ENCODE measurements at places on chromosomes 3 and 15.

DNA sequence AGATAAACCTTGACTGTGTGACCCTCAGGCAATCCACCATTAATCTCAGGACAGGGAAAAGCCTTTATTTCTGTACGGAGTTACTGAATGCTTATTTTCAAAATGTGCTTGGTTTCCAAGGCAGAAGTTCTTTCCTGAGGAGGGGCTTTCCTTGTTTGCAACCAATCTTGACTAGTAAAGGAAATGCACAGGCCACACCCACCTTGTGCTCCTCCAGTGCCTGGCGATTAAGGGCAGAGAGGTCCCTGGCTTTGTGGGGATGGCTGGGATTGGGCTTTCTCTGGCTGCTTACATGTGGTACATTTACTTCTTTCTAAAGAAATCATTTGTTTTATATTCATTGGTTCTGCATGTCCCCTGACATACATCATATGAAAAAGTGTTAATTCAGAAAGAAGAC lies 47.8 kb downstream of the ZNF621 start:
- no peak for DNase-seq

- no peak for DNase-seq
Observed at GRCh38 chr3:46129588-46130272, 78.4 kb downstream of the CCR1 start.

DNA sequence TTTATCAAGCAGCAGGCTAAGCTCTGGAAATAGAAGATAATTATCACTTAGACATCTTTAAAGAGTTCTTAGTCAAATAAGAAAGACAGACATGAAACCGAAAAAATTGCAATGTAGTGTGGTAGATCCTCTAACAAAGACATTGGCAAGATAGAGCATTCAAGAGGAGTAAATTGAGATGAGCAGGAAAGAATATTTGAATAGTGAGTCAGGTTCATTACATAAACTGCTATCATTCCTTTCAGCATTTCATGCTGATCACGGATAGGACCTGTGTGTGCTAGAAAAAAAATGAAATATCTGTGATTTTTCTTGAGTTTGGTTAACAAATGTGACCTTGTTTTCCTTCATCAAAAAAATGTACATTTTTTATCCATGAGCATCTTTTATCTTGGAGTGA lies 460.9 kb downstream of the OTOL1 start:
- no peak for DNase-seq

- no peak for DNase-seq
Observed at GRCh38 chr15:65020419-65020818, 9.0 kb downstream of the MTFMT start.

GRCh38 chr3:50139718-50140423 lies 15.3 kb upstream of the SEMA3F start:
- DNase-seq, result no peak

- no peak for DNase-seq
Observed at GRCh38 chr3:157029365-157029790, 130.6 kb downstream of the CCNL1 start.

- DNase-seq, result no peak
Observed at GRCh38 chr15:77036537-77037387, 34.1 kb downstream of the TSPAN3 start.

DNA sequence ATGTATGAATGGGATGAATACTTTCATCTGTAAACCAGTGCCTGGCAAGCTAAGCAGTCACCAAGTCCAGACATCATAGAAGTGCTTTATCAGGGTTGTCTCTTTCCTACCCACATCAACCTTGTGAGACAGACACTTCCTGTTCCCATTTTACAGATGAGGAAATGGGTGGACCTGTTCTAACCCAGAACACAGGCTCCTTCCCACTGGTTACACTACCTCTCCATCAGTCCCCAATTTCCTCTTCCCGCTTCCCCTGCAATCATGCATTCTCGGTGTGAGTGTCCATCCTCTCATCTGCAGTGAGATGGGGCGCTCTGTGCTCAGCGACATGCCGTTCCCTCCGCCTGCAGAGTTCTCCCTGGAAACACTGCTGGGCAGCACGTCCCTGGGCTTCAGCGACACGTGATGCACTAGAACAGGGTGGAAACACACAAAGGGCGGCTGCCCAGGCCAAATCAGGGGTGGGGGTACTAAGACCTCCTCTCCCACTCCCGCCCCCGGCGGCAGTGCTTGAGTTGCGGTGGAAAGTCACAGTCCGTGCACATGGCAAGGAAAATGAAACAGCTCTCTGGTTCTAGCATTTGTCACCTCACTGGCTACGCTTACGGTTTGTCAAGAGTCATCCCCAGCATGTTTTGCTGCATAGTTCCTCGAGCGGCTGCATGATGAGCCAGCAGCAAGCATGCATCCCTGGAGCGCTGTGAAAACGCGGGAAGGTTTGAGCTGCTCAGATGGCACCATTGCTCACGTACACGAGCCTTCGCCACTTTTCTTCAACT lies 201.1 kb downstream of the ADAMTS17 start:
- DNase-seq, result no peak

DNA sequence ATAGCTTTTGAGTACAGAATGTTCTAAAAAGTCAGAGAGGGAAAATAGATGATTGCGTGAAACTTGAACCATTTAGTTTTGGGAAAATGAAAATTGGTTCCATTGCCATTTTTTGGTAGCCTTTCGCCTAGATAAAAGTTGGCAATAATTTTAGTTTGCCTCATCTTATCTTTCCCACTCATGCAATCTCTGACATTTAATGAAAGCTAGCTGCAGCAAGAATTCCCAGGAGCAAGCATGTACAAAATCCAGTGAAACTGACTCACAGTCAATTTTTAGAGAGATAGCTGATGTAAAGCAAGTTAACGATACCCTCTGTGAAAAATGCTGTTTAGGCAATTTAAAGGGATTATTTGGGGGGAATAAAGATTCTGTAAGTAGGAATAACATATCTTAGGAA lies 797.4 kb downstream of the GRM7 start:
- DNase-seq, result no peak

DNA sequence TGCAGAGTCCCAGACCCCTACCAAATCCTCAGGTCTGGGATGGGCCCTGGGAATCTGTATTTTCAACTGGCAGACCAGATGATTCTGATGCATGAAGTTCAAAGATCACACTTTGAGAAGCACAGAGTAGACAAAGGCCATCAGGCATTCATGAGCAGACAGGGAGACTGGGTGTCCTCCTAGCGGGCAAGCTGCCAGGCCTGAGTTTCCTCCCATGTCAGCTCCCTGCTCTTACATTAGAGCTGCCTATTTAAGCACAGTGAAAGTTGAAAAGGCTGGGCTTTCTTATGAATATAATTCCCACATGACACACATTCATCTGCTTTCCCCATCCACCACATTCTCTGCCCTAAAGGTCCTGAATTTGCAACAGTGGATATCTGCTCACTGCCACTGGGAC lies 14.0 kb downstream of the CAPN3 start:
- DNase-seq, result no peak

DNA sequence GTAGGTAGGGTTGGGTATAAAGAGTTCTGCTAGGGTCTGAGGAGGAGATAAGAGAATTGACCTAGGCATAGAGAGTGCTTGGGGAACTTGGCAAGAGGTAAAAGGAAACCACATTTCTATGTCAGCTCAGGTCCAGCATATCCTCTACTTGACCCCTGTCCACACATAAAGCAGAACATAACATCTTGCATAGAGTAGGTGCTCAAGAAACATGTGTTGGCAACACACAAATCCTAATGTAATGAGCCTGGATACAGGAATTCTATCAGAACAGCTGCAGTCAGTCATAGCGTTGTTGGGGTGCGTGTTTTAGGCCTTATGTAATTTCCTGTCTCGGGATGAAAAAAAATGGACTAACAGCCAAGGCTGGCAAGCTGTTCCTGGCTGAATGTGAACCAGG lies 35.0 kb upstream of the PLCL2 start:
- DNase-seq, result no peak

DNA sequence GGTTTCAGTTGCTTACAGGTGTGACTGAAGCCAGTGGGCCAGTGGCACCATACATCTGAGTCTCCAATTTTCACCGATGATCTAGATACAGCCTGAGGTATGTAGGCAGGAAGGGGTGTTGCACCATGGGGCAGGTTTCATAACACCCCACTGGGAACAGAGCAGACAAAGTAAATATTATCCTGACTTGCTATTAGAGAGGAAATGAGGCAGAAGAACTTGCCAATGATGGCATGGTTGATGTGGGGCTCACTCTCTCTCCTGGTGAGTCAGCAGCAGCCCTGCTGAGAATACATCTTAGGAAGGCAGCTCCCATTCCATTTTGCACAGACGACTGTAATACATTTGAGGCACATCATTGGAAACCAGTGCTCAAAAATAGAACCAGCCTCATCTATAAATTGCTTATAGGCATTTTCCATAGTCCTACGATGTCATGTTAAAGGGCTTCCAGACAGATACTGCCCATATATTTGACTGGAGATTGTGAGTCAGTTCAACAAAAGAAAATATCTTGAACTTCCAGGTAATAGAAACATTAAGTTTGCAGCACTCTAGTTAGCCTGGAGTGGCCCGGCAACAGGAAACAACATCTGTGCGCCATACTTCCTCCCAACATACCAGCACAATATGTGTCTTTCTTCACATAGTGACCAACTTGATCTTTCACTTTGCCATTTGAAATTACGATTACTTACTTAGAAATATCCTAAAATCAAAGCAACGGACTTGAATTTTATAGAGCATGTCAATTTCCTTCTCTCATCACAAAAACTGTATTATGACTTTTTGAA lies 175.5 kb downstream of the NECTIN3 start:
- peak; percentile 34 for DNase-seq

GRCh38 chr3:14991151-14991742 lies 43.9 kb downstream of the NR2C2 start:
- no peak for DNase-seq

GRCh38 chr15:74127954-74128784 lies 2.2 kb upstream of the ISLR2 start:
- DNase-seq, result no peak

DNA sequence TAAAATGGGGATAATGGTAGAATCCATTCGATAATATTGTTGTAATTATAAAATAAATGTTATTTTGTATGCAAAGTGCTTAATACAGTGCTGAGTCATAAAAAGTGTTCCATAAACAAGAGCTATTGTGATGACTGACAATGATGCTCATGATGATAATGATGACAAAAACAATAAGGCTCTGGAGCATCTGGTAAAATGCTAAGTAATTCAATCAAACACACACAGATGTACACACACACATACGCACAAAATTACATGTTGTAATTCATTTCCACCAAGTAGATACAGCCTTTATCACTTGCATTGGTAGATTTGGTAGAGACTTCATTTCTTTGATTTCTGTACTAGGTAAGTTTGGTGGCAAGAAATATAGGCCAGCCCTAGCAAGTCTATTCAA lies 163.8 kb downstream of the FHIT start:
- DNase-seq, result no peak

- DNase-seq, result no peak
Observed at GRCh38 chr15:80328496-80328895, 75.7 kb upstream of the ARNT2 start.

DNA sequence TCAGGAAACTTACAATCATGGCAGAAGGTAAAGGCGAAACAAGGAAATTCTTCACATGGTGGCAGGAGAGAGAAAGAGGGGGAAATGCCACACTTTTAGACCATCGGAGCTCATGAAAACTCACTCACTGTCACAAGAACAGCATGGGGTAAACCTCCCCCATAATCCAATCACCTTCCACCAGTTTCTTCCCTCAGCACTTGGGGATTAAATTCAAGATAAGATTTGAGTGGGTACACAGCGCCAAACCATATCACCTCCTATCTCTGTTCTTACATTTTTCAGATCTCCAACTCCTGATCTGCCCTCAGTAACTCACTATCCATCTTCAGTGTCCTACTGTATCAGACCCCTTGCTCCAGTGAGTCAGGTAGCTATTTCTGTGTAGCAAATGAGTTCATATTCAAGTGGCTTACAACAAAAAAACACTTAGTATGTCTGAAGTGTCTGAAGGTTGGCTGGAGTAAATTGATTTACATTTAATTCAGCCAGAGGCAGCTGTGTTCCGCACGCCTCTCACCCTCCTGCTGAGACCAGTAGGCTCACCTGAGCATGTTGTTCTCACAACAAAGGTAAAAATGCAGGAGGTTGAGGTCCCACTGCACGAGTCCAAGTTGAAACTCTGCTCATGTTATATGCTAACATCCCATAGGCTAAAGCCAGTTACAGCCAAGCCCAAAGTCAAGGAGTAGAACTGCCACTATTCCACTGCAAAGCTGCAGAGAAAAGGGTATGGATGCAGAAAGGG lies 180.7 kb upstream of the LMCD1 start:
- DNase-seq, result no peak

- DNase-seq, result no peak
Observed at GRCh38 chr3:111299192-111299615, 227.6 kb downstream of the NECTIN3 start.

DNA sequence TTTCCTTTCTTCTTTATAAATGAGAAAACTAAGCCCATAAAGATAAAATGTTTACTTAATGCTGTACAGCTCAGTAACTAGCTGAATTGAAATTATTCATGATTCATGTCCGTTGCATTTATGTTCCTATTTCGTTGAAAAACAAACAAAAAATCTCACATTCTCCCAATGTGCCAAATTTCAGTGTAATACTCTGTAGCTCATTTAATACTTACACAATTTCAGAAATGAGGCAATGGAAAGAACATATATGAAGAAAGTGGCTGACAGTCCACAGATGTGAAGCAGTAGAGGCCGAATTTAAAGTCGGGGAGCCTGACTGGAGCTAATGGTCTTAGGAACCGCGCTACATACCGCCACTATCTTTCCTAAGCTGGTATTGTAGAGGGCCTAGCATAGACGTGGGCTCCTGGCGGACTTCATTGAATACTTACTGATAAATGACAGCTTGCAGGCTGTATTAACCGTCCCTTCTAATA lies 651 bp downstream of the PLSCR2 start:
- DNase-seq, result no peak

DNA sequence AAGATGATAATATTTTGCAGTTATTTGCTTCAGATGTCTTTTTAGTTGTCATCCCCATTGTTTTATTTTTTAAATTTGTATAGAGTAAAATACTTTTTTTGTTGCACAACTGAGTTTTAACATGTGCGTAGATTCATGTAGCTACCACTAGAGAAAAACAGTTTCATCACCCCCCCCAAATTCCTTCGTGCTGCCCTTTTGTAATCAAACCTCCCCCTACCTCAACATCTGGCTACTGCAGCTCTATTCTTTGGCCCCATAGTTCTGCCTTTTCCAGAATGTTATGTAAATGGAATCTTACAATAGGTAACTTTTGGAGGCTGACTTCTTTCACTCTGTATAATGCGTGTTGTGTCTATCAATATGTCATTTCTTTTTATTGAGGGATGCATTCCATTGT lies 232.0 kb upstream of the RASGRP1 start:
- DNase-seq, result no peak

- peak; percentile 41 for DNase-seq
Observed at GRCh38 chr3:72446218-72447058, 401.8 kb downstream of the SHQ1 start.
